ENCODE measurements at places on chromosomes 5 and 9. TPM values are rescaled to one million over a fixed set of nuclear protein-coding genes. Genes with fewer than 3 reads are reported as not detected.

Gene IRF1
- polyA plus RNA-seq = 363 TPM

Gene PPP3R2
- polyA plus RNA-seq = 0.11 TPM

Gene SPINK4
- not detected for polyA plus RNA-seq

Gene PCDHGB5
- polyA plus RNA-seq = not detected
